ENCODE measurements at places on chromosomes 5 and 9.
A peak's percentile ranks its signal among the peaks of the same experiment; 100 is the strongest.

DNA sequence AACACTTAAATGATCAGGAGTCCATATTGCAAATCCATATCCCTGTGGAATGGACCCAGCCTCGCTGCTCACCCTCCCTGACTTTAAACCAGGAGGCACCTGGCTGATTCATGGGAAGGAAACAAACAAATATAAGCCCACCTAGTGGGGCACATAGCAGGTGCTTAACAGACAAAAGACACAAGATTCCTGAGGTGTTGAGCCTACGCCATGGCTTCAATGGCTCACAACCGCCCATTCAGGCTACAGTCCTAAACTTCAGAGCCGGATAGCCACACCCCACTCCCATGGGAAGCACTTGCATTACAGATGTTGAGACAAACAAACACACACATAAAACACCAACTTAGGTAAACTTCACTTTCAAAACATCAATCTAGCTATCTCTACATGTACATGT, 359.9 kb downstream of the ICE1 start:
- no peak for DNase-seq

- DNase-seq = no peak
These were observed 260.8 kb downstream of the FAM114A2 start for GRCh38 chr5:153777681-153778581.

DNA sequence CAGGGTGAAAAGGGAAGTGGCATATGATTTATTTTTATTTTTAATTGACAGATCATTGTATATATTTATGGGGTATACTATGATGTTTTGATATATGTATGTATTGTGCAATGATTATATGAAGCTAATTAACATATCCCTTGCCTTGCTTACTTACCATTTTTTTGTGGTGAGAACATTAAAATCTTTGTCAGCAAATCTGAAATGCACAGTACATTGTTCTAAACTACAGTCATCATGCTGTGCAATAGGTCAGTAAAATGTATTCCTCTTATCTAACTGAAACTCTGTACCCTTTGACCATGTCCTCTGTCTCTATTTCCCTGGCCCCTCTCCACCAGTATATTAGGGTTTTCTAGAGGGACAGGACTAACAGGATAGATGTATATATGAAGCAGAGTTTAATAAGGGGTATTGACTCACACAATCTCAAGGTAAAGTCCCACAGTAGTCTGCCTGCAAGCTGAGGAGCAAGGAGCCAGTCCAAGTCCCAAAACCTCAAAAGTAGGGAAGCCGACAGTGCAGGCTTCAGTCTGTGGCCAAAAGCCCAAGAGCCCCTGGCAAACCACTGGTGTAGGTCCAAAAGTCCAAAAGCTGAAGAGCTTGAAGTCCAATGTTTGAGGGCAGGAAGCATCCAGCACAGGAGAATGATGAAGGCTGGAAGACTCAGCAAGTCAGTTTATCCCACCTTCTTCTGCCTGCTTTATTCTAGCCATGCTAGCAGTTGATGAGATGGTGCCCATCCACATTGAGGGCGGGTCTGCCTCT, 122.2 kb upstream of the FBXL7 start:
- DNase-seq = no peak

DNA sequence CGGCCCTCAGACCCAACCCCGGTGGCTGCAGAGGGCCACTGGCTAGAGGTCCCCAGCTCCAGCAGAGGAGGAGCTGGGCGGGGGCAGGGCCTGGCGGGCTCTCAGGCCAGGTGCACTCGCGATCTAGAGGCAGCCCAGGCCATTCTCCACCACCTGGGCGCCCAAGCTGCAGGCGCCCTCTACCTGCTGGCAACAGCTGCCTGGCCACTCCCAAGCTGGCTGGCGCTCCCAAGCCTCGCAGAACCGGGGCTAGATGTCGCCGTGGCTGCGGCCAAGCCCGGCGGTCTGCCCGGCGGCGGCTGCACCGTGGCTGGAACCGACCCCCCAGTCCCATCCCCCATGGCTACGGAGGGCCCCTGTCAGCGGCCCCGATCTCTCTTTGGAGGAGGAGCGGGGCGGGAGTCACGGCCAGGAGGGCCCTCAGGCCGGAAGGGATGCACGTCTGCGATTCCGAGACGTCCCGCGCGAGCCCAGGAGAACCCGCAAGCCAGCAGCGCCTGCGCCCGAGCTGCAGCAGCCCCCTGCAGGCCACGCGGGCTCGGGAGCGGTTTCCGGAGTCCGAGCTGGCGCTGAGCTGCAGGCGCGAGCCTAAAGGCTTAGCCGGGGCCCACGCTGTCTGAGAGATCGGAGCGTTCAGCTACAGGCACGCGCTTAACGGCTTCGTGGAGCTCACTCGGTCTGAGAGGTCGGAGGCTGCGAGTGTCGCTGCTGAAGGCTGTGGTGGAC, 44.3 kb upstream of the BICD2 start:
- DNase-seq = peak; percentile 69

Measured in ELR (cell line).